ENCODE measurements at places on chromosomes 7 and 10. TPM values are rescaled to one million over a fixed set of nuclear protein-coding genes. Genes with fewer than 3 reads are reported as not detected.
A peak's percentile ranks its signal among the peaks of the same experiment; 100 is the strongest.

DNA sequence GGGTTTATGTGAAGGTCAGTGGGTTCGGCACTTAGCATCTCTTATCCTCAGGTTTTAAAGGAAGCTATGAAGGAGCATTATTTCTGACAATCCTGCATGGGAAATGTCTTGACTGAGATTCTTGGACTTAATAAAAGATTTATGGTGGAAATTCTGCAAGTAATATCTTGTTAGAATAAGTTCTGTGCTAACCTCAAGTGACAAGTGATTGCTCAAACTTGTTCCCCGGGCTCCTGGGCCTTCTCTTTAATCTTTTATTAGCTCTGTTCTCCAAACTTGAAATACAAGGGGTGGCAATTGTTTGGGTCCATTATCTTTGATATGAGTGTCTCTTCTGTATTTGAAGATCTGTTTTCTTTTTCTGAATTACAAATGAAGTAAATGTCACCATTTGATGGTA is 140.6 kb upstream of the CTBP2 start:
- DNase-seq: no peak

The AFAP1L2 gene
- 4.4 TPM for total RNA-seq

DNA sequence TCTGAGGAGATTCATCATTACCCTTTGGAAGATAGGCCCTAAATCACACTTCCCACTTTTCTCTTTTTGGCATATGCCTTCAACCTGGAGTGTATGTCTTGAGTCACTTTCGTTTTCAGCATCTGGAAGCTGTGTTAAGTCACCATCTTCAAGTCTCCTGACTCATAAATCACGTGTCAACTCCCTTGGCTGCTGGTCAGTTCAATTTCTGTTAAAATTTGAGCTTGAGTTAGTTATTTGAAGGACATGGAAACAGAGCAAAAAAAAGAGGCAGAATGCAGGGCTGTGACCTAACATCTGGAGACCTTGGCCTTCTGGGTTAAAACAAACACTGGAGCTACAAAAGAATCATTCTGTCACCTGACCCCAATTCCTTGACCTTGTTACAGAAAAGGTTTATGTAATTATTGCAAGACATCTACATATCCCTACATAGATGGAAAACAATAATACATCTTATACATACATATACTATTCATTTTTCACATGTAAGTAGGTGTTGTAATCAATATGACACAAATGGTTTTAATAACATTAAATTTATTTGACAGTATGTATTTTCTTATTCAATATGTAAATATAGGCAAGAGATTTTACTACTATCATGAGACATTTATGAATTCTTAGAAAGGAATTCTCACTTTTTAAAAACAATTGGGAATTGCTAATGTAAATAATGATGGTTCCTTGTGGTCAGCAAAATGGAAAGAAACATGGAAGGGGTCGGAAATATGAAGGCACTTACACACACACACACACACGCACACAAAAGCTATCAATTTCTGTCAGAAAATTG is 169.7 kb upstream of the PHYHIPL start:
- DNase-seq: no peak

DNA sequence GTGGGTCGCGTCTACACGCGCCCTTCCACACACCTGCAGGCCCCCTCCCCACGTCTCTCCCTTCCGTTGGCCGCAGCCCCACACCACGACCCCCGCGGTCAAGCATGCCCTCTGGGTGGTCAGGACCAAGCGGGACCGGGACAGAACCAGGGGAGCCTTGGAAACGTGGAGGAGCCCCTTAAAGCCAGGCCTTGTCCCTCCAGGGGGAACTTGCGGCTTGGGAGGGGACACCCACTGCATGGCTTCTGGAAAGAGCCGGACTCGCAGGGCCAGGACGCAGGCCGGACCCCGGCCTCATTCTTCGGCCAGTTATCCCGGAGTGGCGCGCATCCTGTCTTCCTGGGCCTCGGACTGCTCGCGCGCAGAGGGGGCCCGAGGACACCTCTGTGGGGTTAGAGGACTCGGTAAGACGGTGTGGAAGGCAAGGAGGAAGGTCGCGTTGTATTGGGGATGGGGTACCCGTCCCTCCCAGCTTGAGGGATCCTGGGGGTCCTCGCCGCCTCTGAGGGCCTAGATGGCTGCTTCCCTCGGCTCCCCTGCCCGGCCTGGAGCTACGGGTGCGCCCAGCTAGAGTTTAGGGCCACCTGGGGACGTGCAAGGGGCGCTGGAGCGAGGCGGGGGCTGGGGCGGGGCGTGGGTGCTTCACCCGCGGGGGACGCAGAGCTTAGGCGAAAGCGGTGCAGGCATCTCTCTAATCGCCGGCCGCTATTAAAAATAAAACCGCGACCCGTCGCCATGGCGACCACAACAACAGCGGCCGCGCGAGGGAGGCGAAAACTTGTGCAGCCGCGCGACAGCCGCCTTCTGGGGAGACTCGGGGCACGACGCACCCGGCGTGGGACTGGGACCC is 1.8 kb upstream of the PDGFA start:
- peak; percentile 83 for DNase-seq

- no peak for DNase-seq
Measured at GRCh38 chr7:150514748-150515222, at the start of gene GIMAP7. TSS of gene GIMAP7 (plus strand) at chr7:150514872. CDS start at chr7:150519975, 5,103 bp downstream.

DNA sequence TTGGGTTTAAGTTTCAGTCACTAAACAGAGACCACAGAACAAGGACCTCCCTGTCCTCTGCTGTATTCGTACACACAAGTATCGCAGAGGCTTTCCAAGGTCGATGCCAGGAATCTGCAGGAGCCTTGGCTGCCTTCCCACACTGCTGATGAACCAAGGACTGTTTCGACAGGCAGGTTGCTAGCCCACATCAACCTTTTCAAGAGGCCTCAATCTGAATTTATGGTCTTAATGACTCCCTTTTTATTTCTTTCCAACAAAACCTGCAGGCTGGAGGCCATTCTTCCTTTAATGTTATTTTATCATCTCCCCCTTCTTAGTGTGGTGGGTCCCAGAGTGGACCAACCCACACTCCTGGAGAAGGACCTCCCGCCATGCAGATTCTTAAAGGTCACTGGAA is 45.6 kb downstream of the JCAD start:
- DNase-seq: no peak

- DNase-seq: no peak
Measured at GRCh38 chr7:93835702-93836101, 54.9 kb downstream of the TFPI2 start.
